ENCODE measurements at places on chromosomes 3 and 15.

GRCh38 chr15:80613762-80614365 lies 81.2 kb upstream of the ABHD17C start:
- no peak for DNase-seq

GRCh38 chr3:80978216-80978969 lies 783.1 kb downstream of the GBE1 start:
- no peak for DNase-seq

GRCh38 chr15:72358650-72359171 lies 17.1 kb downstream of the HEXA start:
- no peak for DNase-seq

DNA sequence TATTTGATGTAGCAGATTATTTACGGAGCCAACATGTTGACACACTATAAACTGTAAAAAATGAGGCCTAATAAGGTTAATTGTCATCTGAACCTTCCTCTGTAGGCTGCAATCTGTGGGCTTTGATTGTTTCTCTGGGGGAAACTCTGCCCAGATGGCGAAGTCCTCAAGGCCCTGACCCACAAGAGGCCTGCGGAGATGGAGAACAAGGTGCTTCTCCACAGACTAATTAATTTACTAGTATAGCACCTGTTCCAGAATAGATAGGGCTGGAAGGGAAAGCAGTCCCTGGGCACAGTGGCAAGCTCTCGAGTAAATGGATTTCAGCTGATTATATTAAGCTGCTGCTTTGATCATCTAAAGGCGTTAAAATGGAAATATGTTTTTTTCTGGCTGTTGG lies 338.8 kb upstream of the DNAJC19 start:
- no peak for DNase-seq

DNA sequence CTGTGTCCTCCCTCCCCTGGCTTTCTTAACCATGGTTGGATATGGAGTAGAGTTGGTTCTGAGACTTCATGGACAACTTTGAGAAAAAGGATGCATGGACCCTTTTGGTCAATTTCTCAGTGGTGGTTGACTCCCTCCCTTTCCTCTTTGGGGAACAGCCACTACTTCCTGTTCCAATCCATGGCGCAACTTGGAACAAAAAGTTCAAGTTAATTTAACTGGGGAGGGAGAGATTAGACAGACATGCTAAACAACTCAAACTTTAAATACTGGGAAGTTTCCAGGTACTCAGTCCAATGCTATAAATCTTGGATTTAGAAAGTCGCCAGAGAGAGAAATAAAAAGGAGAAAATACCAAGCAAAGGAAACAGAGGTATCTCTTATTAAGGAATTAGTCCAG lies 202.2 kb downstream of the PDZRN3 start:
- no peak for DNase-seq

DNA sequence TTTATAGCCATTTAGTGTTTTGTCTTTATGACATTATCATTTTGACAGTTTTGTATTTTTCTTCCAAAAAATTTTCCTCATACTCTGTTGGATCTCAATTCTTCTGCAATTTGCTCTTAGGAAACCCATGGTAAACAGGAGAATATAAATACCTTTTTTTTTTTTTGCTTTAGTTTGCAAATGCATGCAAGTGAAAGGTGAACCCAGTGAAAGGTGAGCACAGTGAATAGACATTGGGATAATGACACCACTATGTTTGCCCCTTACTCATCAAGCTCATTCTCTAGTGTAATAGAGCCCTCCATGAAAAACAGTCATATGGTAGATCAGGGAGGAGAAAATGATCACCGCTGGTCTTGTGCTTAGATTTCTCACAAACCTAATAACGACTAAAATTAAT lies 59.0 kb upstream of the TRPC1 start:
- DNase-seq = no peak

DNA sequence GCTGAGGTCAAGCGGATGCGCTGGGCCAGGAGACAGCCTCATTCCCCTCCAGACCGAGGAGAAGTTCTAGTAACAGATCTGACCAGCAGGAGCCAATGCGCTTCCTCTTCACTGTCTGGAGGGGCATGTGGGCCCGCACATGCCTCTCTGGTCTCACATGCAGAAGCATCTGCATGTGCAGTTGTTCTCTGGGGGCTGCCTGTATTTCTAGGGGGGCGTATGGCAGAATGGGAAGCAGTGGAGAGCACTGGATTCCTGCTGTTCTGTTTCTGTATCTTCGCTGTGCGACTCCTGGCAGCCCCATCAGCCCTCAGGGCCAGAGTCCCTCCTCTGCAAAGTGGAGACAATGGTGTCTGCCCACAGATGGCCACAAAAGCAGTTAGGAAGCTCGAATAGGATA lies 170.4 kb upstream of the IQSEC1 start:
- no peak for DNase-seq

GRCh38 chr3:44932986-44933944 lies 42.7 kb downstream of the ZDHHC3 start:
- no peak for DNase-seq

Data from GF-D8 (cell line).